Stomach (tissue), 19 donors: ENCODE measurements at places on chromosomes 2 and 18. TPM values are rescaled to one million over a fixed set of nuclear protein-coding genes. Genes with fewer than 3 reads are reported as not detected.

DNA sequence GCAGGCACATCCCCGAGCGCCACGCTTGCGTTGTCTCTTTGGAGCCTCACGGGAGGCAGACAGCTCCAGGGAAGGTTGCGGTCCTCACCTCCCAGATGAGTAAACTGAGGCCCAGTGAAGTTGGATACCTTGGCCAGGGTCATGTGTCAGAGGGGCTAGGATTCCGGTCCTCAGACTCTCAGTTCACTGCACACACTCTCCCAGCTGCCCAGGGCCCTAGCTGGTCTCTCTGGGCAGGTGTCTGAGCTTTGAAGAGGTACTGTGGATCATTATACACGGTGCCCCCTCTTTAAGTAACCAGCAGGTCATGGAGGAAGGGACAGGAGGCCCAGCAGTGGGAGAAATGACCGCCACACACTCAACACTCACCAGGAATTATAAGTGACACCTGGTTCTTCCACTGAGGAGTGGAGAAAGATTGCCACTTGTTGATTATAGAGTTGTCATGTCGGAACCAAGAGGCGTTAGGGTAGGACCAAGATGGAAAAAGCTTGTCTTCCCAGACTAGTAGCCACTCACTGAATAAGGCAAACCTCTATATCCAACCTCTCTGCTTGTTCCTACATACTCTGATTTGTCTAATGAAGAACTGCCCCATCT, 588 bp downstream of the TMEM214 start:
- DNase-seq = no peak
- H3K27ac ChIP-seq = peak overlapping the region; percentile 85
- no peaks in the 10 kb centered on the region for H3K27me3 ChIP-seq
- peaks cover 43% of the 10 kb centered on the region for H3K36me3 ChIP-seq
- peak overlapping the region; percentile 96 for H3K4me3 ChIP-seq

EEF1B2 gene
- 284 TPM for total RNA-seq

OR6B2 gene
- not detected for total RNA-seq

HMSD gene
- total RNA-seq = not detected

REG1B gene
- not detected for total RNA-seq

RETREG2 gene
- 42.0 TPM for total RNA-seq

PLA2R1 gene
- 2.7 TPM for total RNA-seq

GRCh38 chr2:109171444-109172334, 42.7 kb downstream of the SH3RF3 start:
- H3K27ac ChIP-seq = peak overlapping the region; percentile 85
- H3K27me3 ChIP-seq = no peaks in the 10 kb centered on the region
- DNase-seq = peak; percentile 36
- H3K36me3 ChIP-seq = no peaks in the 10 kb centered on the region

GRCh38 chr18:10343778-10344177, 110.7 kb upstream of the APCDD1 start:
- H3K36me3 ChIP-seq = no peaks in the 10 kb centered on the region
- no peak for DNase-seq
- H3K4me1 ChIP-seq = no peaks in the 10 kb centered on the region
- H3K27ac ChIP-seq = no peak overlapping the region

- no peaks in the 10 kb centered on the region for H3K36me3 ChIP-seq
- no peak overlapping the region for H3K4me3 ChIP-seq
- no peaks in the 10 kb centered on the region for H3K27me3 ChIP-seq
- peak; percentile 69 for DNase-seq
- no peak overlapping the region for H3K27ac ChIP-seq
Observed at GRCh38 chr18:40159141-40160017, 1795.7 kb upstream of the PIK3C3 start.

OTOS gene
- total RNA-seq = not detected

DNA sequence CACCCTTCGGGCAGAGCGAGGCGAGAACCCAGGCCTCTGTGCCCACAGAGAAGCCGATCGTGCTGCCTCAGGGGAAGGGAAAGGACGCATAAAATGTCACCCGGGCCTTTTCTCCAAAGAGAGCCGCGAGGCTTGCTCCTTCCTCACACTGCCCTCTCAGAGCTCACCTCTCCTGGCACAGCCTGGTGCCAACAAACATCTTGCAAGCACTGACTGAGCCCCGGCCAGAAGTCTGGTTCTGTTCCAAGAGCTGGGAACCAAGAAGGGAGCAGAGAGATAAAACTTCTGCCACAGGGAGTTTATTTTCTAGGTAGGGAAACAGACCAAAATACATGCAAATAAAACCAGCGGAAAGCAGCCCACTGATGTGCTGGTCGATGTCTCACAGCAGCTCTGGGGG, 13.6 kb upstream of the ADI1 start:
- peak overlapping the region; percentile 91 for H3K27ac ChIP-seq
- H3K4me3 ChIP-seq = peak overlapping the region; percentile 14
- no peak for DNase-seq
- peaks cover 27% of the 10 kb centered on the region for H3K4me1 ChIP-seq
- H3K36me3 ChIP-seq = peaks cover 9% of the 10 kb centered on the region

DNA sequence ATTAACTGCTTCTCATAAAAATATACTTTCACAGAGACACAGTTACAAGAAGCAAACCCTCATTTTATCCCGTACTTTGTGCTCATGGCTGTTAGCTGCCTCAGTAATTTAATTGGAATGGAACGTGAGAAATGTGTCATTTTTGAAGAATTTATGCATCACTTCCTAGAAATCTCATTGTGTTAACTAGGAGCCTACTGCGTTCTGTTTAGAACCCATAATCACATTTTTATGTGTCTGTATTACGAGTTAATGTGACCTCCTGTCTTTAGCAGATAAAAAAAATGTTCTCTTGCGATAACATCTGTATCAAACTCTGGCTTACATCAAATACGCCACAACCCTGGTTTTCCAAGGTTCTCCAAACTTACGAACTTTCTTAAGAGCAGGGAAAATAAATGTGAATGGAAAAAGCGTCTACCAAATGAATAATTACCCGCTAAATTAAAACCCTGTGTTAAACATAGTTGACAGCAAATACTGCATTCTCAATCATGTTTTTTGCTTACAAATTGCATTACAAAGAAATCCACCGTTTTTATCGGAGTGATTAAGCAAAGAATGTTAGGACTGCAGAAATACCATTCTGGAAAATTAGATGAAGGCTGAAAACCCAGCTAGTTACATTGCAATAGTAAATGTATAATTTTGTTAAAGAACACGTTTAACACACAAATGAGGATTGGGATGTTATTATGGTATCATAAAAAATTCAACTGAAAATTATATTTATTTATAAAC, 12.1 kb upstream of the GBX2 start:
- no peaks in the 10 kb centered on the region for H3K36me3 ChIP-seq
- DNase-seq = no peak
- peaks cover 24% of the 10 kb centered on the region for H3K4me1 ChIP-seq
- peaks cover 61% of the 10 kb centered on the region for H3K27me3 ChIP-seq

GRCh38 chr18:73270920-73271634, 403.3 kb upstream of the NETO1 start:
- no peak for DNase-seq
- H3K4me1 ChIP-seq = no peaks in the 10 kb centered on the region
- no peak overlapping the region for H3K27ac ChIP-seq
- H3K4me3 ChIP-seq = no peak overlapping the region

NTSR2 gene
- total RNA-seq = not detected

ZSWIM2 gene
- total RNA-seq = not detected
